ENCODE measurements at places on chromosomes 7 and 10.

DNA sequence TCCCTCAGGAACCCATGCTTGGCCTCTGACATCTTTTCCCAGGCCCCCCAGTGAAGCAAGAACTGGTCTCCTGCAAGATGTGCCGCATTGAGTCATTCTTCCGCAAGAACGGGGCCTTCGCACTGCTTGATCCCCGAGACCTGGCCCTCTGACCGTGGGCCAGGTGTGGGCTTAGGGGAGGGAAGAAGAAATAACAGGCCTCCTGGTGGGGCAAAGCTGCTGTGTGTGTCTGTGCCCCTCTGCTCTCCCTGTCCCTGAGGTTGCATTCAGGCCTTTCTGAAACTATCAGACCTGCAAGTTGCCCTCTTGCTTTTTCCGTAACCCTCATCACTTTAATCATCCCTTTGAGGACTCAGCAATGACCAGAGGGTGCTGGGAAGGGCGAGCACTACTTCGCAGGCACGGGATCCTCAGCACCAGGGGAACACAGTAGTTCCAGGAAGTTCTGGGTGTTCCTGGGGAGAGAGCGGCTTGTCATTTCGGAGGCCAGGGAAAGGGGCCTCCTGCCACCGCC is 6.0 kb downstream of the ATP6V1F start:
- no peak for DNase-seq

GRCh38 chr10:132335189-132336063 is 3.4 kb downstream of the LRRC27 start:
- DNase-seq = no peak

DNA sequence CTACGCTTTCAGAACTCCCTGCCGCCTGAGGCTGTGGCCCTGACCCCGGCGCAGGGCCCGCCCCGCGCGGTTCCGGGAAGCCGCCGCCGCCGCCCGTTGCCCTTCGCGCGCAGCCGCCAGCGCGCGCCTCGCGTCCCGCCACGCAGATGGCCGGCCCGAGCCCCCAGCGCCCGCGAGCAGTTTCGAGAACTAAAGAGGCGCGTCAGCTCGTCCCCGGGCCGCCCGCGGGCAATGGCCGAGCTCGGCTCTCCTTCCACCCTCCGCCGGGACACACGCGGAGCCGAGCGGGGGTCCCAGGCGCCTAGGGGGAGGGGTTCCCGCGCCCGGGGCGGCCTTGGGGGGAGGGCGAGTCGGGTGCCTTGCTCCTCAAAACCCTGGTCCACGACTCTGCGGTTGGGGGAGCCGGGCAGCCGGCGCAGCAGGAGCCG is 1.8 kb downstream of the HNRNPF start:
- DNase-seq = no peak

GRCh38 chr10:44853148-44853734 is 57.9 kb upstream of the TMEM72 start:
- peak; percentile 1 for DNase-seq

DNA sequence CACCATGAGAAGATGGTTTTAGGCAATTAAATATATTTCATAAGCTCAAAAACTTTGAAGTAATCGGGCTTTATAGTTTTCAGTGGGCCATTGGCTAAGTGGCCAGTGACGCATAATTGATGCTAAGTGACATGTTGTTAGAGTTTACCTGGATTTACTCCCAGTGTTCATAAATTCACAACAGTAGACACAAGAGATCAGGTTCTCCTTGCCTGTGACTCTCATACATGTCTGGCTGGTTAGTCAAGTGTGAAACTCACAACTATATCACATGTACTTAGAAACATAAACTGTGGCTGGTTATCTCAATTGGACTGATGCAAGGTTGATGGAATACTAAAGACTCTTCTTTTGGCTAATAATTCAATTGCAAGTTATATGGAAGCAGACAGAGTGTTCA is 26.2 kb downstream of the ASB15 start:
- DNase-seq = no peak

DNA sequence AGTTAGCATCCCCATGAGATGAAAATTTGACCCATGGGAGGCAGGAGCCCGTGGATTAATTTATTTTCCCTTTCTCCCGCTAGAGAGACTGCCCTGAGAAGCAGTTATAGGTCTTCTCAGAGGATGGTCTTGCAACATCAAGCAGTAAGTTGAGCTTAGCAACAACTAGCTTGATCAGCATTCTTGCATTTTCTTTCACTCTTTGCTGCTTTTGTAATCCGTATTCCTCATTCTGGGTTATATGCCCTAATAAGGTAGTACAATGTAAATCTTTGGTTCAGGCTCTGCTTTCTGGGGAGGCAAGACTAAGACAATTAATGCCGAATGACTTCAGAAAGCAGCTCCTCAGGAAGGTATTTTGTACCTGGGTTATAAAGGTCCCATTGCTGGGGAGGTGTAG is 146.8 kb downstream of the FZD1 start:
- DNase-seq = no peak

DNA sequence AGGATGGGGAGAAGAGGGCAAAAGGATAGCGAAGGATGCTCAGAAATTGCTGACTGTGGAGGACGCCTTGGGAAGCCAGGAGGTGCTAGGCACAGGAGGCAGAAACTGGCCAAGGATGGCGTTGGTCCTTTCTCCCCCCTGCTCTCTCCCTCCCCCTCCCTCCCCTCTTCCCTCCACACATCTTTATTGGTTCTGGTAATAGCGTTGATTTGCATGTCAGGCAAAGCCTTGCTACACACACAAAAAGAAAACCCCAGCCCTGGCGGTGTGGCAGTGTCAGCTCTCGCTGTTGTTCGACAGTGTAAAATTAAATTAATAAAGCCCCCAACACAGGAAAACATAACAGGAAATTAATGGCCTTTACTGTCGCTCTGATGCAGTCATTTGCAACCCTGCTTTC is 47.2 kb downstream of the PAX2 start:
- DNase-seq = no peak

Measured in DMS79 treated with DMSO at 0.1 percent for 48 hours (cell line).